ENCODE measurements at places on chromosomes 6 and 20.

DNA sequence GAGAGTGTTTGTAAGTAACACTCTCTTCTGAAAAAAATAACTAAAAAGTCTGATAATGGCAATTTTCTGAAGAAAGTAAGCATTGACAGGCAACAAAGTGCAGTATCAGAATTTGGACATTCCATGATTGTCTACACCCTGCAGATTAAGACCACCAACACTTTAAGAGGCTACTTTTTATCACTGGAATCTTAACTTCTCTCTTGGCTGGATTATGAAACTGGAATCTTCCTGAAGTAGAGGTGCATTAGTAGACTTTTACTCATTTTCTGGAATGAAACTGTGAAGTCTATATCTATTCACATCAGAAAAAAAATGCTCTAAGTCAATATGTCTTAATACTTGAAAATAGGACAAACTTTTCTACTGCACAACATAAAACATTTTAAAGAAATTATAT, 547.5 kb downstream of the COL12A1 start:
- no peak for DNase-seq

DNA sequence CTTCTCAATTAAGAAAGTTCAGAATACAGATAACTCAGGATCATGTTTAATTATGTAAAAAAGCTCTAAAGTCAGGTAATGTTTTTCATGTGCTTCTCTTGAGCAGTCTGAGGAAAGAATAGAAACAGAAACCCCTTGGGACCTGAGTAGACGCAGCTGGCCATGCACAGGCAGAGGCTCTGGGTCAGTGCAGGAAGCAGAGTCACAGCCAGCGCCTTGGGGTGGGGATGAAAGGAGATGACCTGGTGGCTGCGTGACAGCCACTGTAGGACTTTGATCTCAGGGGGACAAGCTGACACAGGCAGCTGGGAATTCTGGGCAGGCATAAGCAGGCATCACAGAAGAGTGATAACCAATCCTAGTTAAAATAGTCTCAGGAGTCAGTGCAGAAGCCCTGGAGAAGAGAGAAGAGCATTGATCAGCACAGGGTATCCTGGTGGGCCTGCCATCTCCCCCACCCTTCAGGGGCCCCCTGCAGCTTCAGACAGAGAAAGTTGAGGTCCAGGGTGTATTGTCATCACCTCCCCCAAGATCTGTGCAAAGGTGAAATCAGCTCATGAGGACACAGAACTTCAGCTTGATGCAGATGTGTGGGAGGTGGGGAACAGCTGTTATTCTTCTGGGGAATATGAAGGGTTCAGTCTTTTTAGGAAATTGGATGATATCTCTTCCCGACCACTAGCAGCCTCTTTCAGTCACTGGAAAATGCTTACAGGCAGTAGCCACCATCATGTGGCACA, 6.4 kb downstream of the HLA-DQB1 start:
- DNase-seq, result no peak

DNA sequence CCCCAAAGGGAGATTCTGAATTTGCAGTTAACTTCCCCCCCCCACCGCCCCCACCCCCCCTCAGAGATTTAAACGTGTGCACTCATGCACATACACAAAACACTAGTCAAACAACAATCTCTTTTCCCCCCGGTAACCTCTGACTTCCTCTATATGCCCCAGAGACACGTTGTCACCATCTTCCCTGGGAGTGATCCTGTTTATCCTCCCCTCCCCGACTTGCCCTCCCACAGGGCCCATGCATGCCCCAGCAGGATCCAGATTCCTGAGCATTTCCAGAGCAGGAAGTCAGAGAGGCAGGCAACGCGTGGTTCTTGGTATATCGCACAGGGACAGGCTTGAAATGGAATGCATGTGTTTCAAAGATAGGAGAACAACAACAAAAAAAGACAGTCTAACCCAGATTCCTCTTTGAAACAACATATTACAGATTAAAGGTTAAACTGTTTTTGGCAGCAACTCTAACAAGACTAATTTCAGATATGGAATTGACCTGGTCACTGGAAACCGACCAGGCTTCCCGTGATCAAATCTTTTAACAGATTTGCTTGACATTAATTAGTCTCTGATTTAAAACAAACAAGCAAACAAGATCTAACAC, 1.3 kb downstream of the BLCAP start:
- no peak for DNase-seq

- DNase-seq, result no peak
Observed at GRCh38 chr6:9717568-9717967, 697.3 kb downstream of the TFAP2A start.

DNA sequence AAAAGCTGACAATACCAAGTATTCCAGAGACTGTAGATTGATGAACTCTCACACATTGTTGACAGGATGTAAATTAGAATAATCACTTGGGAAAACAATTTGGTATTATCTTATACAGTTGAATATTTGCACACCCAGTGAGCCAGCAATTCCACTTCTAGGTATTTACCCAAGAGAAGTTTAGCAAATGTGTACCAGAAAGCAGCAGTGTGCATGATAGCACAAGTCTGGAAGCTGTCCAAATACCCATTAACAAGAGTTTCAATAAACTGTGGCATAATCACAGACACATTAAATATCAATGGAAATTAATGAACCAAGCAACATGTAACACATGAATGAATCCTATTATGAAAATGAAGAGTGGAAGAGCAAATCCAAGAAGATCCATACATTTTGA, 233.6 kb downstream of the TPBG start:
- DNase-seq, result no peak

GRCh38 chr6:35046862-35047261, 94.3 kb downstream of the TCP11 start:
- DNase-seq, result no peak

DNA sequence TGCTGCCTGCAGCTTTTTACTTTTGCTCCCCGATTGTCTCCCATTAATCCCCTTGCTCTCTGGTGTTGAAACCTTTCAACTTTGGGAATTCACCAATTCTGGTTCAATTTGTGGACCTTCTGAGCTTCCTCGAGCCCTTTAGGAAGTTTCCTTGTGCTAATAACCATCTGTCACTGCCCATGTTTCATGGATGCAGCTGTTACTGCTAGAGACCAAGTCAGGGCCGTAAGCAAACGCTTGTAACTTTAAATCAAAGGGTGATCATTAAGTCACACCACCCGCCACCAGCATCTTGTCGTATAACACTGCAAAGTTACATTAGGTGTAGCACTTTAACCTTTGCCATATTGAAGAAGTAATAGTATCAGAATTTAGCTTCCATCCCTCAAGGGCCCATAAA, 268.3 kb upstream of the SASH1 start:
- DNase-seq, result no peak

All from stimulated activated CD8-positive, alpha-beta memory T cell treated with anti-CD3 and anti-CD28 coated beads, Interleukin-2, amount 100 ng/mL, for 1 hour (primary cell).